ENCODE measurements at places on chromosomes 7 and 10.

- DNase-seq: no peak
These were observed 15.2 kb downstream of the CALML5 start for GRCh38 chr10:5484205-5484604.

DNA sequence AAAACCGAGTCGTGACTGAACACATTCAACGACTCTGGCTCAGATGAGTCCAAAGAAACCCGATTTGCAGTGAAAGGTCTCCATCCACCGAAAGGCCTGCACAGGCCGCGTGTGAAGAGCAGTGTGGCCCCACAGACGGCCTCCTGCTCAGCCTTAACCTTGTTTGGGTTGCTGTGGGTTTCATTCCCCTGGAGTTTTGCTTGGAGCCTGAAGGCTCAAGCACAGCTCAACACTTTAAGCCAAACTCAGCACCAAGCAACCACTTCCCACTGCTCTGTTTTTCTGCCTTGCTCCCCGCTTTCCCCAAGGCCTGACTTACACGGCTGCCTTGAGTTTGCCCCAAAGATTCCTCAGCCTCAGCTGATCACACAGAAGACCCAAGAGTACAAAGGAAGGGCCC lies 398.2 kb upstream of the NFE2L3 start:
- no peak for DNase-seq

GRCh38 chr10:96369890-96370583 lies 11.2 kb upstream of the OPALIN start:
- DNase-seq: no peak

DNA sequence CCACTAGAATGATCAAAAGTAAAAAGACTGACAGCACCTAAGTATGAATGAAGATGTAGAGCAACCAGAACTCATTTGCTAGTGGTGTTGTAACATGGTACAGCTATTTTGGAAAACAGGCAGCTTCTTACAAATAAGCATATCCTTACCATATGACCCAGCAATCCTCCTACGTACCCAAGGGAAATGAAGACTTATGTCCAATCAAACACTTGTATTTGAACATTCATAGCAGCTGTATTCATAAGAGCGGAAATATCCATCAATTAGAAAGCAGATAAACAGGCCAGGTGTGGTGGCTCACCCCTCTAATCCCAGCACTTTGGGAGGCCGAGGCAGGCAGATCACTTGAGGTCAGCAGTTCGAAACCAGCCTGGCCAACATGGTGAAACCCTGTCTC lies 53.0 kb downstream of the KLRG2 start:
- no peak for DNase-seq

DNA sequence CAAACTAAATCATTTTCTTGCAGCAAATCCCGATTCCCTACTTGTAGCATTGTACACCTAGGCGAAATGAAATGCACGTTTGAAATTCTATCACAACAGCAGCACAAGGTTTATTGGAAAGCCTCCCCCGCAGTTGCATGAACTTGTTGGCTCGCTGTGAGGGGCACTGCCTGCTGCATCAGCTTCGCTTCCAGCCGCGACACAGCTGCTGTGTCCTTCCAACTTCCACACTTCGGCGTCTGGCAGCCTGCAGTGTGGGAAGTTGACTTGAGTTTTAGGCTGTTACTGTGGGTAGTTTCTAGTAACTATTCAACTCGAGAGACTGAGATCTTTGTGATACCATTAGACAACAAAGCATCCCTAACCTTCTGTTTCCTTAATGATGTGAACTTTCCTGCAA lies 315.8 kb upstream of the TPK1 start:
- DNase-seq: no peak

- no peak for DNase-seq
These were observed 90.8 kb downstream of the SFMBT2 start for GRCh38 chr10:7320072-7320471.

GRCh38 chr10:43160046-43160920 lies 22.0 kb downstream of the CSGALNACT2 start:
- DNase-seq: peak; percentile 19

DNA sequence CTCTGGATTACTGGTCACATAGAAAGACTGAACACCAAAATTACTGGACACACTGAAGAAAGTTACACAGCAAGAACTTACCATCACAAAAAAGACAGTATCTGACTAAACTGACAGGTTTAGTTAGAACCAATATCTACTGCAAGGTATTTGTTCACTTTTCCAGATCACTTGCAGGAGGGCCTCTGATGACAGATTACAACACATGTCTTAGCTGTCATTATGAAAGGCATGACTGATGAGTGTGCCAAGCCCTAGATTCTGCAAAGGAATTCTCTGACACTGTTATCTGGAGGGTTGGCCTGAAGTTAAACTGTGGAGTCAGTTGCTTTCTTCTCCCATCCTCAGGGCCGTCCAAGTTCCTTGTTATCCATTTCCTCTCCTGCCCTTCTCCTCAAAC lies 242.7 kb downstream of the KIF20B start:
- no peak for DNase-seq

GRCh38 chr10:128277267-128277840 lies 151.1 kb upstream of the MKI67 start:
- no peak for DNase-seq

- DNase-seq: no peak
These were observed 173.4 kb downstream of the RNF216 start for GRCh38 chr7:5607951-5608656.

DNA sequence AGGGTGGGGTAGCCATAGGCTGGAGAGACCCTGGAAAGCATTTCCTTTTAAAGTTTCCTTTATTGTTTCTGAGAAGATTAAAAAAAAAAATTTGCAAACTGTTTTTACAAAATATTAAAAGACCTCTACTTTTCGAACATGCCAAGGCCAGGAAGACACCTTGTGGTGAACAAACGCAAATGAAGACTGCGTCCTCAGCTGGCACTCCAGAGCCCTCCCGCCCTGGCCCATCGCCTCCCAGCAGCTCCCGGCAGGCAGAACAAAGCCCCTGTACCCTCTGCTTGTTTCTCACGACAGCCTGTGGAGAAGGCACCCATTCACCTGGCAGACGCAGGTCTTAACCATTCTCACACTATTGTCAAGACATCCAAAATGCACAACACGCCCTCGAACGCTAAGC lies 56.4 kb downstream of the ESYT2 start:
- DNase-seq: no peak

- no peak for DNase-seq
These were observed 97.2 kb downstream of the JAZF1 start for GRCh38 chr7:28083164-28083997.

DNA sequence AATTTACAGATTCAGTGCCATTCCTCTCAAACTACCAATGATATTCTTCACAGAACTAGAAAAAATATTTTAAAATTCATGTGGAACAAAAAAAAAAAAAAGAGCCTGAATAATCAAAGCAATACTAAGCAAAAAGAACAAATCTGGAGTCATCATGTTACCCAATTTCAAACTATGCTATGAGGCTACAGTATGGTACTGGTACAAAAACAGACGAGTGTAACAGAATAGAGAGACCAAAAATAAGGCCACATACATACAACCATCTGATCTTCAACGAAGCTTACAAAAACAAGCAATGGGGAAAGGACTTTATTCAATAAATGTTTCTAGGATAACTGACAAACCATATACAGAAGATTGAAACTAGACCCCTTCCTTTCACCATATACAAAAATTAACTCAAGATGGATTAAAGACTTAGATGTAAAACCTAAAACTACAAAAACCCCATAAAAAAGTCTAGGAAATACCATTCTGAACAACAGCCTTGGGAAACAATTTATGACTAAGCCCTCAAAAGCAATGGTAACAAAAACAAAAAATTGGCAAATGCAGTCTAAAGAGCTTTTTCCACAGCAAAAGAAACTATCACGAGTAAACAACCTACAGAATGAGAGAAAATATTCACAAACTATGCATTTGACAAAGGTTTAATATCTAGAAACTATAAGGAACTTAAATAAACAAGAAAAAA lies 207.7 kb downstream of the PTN start:
- no peak for DNase-seq

GRCh38 chr10:4243651-4244050 lies 458.6 kb upstream of the KLF6 start:
- no peak for DNase-seq

DNA sequence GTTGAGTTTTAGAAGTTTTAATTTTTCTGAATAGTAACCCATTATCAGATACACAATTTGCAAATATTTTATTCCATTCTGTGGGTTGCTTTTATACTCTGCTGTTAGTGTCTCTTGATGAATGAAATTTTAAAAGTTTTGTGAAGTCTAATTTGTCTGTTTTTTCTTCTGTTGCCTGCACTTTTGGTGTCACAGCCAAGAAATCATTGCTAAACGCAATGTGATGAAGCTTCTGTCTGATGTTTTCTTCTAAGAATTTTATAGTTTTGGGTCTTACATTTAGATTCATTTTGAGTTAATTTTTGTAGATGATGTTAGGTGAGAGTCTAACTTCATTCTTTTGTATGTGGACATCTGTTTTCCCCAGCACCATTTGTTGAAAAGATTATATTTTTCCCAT lies 330.0 kb upstream of the FOXK1 start:
- DNase-seq: no peak

- DNase-seq: no peak
These were observed 222.3 kb upstream of the TMEM229A start for GRCh38 chr7:124255041-124255655.

DNA sequence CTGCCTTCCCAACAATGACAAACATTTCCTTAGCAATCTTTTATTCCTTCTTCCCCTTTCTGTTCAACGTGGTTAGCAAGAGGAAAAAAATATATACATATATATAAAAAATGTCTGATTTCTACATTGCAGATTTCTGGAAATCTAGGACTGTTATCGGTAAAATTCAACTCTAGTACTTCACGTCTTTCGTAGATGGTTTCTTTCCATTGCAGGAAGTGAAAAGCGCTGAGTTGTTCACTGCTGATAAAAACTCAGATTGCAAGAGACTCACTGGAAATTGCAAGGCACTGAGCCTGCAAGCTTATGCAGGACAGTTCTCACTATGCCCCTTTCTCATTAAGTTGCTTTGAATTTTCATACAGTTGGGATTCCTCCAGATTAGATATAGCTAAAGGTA lies 23.9 kb downstream of the KIN start:
- DNase-seq: no peak

DNA sequence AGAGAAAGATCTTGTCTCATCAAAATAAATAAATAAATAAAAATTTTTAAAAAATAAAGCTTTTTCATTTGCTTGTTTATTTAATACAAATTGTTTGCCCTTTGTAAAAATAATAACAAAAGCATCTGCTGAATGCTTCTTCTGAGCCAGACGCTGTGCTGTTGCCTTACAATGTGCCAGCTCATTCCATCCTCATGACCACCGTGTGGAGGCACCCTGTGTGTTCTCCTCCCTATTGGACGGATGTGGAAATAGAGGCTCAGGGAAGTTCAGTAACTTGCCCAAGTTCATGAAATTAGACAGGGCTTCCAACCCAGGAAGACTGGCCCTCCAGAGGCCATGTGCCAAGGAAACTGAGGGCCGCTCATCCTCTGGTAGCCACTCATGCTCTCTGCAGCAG lies 120.6 kb downstream of the SH3PXD2A start:
- no peak for DNase-seq

DNA sequence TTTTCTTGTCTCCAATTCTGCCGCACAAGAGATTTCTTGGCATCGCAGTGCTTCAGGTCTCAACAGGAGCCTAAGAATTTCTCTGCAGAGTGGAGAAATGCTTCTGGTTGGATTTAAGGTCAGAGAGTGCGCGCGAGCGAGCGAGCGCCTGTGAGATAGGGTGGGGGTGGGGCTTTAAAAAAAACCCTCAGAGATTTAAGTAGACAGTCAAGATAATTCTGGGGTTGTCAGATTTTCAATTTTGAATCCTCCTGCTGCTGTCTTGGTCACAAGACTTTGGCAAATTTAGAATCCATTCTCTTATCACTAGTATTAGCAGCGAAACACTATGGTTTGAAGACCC lies 49.7 kb downstream of the CPEB3 start:
- no peak for DNase-seq

DNA sequence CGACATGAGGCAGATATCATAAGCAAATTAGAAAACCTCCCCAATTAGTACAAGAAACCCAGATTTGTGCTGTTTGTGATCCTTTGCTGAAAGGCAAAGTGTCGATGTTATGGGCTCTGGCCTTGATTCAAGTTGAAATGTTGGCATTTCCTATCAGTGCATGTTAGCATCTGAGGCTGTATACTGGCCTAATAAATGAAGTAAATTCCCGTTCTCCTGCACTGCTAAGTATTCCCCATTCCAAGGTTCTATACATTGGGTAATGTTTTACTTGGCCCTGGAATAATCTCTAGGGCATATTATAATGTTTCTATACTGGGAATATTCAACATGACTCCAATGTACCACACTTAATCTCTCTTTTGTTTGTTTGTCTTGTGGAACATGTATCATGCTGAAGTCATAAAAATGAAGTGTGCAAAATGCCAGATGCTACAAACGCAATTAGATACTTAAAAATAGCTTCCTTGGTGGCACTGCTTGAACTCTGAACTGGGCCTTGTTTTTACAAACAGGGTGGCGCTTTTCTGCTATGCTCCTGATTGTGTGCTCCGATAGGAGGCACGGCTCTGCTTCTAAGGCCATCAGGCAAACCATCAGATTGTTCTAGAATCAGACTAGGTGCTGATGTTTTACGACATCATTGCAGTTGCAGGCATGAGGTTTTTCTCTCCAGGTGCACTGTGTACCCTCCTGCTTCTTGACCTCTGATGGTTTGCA lies 156.7 kb upstream of the TCF7L2 start:
- no peak for DNase-seq

DNA sequence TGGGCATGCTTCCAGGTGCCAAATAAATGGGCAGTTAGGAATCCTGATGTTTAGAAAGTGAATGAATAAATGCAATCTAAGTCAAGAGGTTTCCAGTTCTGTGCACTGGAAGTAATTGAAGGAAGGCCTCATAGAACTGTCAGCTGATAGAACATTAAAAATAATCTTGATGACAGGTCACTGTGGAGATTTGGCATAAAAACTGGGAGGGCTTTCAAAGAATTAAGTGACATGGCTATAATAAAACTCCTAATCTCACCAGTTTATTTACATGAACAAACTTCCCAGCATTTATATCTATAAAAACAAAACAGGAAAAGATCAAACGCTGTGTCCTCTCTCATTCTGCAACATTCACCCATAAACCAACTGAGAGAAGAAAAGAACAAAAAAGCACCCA lies 170.5 kb downstream of the SLIT1 start:
- no peak for DNase-seq

DNA sequence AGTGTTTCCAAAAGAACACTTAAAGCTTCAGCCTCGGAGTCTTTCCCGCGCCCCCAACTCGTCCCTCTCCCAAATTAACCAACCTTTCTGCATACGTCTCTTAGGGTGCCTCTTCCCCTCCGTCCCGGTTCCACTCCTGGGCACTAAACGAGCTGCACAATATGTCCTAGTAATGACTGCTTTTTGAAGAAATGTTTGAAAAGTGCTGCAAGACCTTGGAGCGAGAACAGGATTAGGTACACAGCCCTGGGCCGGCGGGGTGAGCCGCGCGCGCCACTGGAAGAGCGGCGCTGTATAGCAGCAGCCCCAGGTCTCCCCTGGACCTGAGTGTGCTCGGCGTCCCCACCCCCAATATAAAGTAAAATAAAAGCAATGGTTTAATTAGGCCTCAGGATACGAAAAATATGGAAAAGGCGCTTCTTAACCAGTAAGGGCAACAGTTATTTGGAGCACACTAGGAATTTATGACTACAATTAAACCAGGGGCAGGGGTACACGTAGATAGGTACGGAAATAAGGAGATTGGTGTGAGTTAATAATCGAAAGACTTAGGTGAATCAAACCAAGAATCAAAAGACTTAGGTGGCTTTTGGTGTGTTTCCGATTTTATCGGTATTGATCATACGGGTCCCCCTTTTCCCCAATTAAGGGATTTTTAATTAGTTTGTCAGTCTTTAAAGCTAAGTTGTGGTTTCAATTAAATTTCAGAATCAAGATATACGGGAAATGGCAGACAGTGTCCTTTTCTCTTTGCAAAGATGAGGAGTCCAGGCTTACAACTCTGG lies 1.9 kb downstream of the TET1 start:
- no peak for DNase-seq
